ENCODE measurements at places on chromosomes 1 and 21.

DNA sequence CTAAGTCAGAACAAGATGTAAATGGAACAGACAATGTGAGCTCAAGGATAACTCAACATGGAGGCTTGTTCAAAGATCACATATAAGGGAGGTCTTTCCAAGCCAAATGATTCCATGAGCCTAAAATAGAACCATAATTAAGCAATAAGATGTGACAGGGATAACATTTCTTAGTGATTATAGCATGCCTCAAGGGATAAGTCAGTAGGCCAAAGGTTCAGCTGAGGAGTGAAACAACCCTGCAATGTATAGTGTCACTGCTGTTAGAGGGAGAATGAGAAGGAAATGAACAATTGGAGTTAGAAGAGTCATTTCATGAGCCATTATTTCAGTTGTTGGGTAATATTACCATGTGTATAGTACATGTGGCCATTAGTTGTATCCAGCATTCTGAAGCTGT, 25.0 kb downstream of the GORAB start:
- DNase-seq, result no peak

- no peak for DNase-seq
Observed at GRCh38 chr1:198084241-198084908, 72.4 kb upstream of the NEK7 start.

DNA sequence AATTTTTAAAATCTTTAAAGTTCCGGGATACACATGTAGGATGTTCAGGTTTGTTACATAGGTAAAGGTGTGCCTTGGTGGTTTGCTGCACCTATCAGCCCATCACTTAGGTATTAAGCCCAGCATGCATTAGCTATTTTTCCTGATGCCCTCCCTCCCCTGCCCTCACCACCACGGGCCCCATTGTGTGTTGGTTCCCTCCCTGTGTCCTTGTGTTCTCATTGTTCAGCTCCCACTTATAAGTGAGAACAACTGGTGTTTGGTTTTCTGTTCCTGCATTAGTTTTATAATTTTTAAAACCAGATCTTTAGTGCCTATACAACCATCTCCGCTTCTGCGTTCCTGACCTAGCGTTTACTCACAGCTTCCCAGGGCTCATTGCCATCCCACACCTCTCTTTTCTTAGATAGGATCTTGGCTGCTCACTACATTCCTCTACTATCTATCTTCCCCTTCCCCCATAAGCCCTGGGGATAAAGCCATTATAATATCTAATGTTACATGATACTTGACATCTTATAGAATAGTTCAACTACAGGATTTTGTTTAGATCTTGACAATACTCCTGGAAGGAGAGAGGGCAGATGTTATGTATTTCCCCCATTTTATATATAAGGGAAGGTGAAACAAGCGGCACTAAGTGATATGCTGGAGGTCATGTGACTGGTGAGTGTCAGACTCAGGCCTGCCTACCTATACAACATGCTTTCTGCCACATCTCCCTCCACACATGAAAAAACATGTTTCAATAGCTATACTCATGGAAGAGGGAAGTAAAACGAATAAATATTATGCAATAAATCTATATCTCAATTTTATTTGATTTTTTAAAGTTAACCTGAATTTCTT, 52.3 kb upstream of the DNAJC6 start:
- no peak for DNase-seq

- DNase-seq, result no peak
Observed at GRCh38 chr21:36557316-36557715, 77.4 kb upstream of the CLDN14 start.

- DNase-seq, result no peak
Observed at GRCh38 chr1:2988256-2988655, 33.0 kb upstream of the ACTRT2 start.

GRCh38 chr1:181759481-181759880, 276.2 kb downstream of the CACNA1E start:
- DNase-seq, result no peak

DNA sequence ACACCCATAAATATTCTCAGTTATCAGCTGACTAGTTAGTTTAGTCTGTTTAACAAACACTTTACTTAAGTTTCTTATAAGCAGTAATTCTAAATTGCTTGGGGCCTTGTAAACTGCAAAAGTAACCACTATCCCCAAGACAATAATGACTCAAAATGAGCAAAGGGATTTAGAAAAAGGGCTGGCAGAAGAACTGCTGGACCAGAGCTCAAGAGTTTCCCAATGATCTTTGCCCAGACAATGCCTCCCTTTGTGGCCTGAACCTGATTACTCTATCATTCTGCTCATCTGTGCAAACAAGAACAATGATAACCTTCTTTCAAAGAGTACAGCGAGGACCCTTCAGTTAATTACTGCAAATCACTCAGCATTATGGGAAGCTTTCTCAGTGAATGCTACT, 123.5 kb downstream of the TIAM1 start:
- DNase-seq, result peak; percentile 16

- no peak for DNase-seq
Observed at GRCh38 chr1:11062965-11063401, 3.2 kb upstream of the SRM start.

GRCh38 chr1:220370041-220370700, 97.9 kb upstream of the RAB3GAP2 start:
- peak; percentile 87 for DNase-seq

GRCh38 chr1:111736548-111737215, 2.5 kb downstream of the INKA2 start:
- no peak for DNase-seq

GRCh38 chr1:47226121-47226838, 5.7 kb downstream of the TAL1 start:
- no peak for DNase-seq

GRCh38 chr1:178243119-178243518, 149.2 kb downstream of the RASAL2 start:
- no peak for DNase-seq

GRCh38 chr1:25137106-25137505, 95.2 kb downstream of the SYF2 start:
- DNase-seq, result no peak

- DNase-seq, result no peak
Observed at GRCh38 chr1:44652445-44653106, 21.7 kb downstream of the TMEM53 start.

- DNase-seq, result no peak
Observed at GRCh38 chr1:163144418-163144817, 58.3 kb downstream of the RGS5 start.

GRCh38 chr1:165031001-165031400, 325.5 kb downstream of the LMX1A start:
- DNase-seq, result no peak

- DNase-seq, result no peak
Observed at GRCh38 chr21:31531967-31532366, 127.5 kb upstream of the SOD1 start.

DNA sequence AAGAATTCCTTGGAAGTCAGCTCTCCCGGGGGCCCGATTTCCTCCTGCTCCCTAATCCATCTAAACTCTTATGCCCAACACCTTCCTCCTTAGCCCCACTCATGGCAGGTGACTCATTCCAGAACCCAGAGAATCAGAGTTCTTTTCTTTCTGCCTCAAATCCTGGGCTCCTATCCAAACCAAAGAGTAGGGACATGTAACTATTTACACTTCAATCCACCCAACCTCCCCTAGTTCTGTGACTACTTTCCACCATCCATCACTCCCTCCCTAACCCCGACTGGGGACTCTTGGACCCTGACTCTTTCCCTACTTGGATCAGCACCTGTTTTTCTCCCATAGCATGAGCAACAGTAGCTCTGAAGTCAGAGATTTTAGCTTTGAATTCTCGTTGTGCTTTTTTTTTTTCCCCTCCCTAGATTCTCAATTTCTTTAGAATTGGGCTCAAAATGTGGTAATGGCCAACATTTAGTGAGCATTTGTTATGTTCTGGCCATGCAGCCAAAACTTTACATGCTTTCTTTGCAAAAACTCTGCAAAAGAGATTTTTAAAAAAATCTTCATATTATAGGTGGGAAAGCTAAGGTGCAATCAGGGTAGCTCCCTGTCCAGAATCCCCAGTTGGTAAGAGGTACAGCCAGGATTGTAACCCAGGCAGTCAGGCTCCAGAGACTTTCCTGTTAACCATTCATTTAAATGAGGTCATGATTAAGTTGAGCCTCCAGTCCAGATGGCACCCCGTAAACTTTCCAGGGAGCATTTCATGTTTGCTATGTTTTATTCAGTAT, 7.5 kb upstream of the CYP4A11 start:
- no peak for DNase-seq

DNA sequence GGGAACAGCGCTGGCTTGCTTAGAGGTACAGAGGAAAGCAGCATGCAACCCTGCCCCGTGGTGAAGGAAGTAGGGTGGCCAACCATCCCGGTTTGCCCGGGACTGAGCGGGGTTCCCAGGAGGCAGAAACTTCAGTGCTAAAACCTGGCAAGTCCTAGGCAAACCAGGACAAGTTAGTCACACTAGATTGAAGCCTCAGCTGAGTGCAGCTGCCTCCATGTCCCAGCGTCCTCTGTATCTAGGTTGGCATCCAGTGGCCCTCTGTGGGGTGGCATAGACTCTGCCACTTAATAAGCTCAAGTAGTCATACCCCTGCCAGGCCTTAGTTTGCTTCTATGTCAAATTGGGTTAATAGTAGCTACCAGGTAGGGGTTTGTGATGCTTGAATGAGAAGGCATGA, 67.1 kb downstream of the ATP2B4 start:
- DNase-seq, result no peak

DNA sequence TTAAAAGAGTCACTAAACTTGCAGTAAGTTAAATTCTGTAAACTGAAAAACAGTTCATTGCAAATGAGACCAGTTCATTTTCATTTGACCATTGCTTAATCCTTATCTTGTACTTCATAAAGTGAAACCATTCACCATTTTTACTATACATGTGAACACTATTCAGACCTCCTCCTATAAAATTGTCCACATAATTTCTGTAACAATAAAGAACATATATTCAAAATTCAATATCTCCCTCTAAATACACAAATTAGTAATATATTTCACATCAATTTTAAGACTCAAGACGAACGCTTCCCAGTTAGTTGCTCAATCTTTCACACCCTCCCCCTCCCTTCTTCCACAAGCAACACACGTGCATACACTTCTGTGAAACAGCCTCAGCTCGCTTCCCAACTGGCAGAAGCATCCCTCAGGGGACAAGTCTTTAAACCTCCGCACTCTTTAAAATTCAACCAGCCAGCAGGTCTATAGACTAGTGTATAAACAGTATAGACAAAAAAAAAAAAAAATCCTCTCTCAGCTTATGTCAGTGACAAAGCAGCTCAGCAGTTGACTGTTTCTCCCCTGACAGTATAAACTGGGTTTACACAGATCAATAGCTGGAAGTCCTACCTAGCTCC, 99.6 kb downstream of the DENND1B start:
- no peak for DNase-seq

- DNase-seq, result no peak
Observed at GRCh38 chr1:20421441-20421840, 64.6 kb downstream of the CAMK2N1 start.

GRCh38 chr1:31482482-31483011, 69.5 kb downstream of the SERINC2 start:
- no peak for DNase-seq

All from epithelial cell of prostate (primary cell).